Left lung (tissue), 14 donors: ENCODE measurements at places on chromosomes 16 and 17.

DNA sequence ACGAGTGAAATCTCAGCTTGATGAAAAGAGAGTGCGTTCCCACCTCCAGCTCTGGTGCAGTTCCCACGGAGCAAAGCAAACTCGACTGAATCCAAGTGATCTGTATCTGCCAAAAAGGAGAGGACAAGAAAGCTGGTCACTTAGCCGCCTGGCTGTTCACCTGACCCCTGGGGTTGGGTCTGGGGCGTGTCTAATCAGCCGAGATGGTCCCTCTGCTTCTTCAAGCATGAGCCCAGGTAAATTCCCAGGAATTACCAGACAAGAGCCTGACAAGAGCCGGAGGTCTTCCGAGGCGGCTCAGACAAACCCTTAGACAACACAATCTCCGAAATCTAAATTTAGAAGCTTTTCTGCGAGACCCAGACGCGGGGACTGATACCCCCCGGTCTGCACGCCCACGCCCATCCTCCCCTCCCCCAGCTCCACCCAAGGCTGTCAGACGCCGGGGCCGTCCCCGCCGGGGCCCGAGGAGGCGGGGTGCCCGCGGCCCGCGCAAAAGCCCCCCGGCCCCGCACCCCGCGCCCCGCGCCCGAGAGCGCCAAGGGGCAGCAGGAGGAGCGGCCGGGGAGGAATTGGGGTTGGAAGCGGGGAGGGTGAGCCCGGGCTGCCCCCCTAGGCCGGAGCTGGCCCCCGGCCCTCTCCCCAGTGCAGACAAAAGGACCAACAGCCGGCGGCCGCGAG is 674 bp downstream of the ZNF821 start:
- H3K4me3 ChIP-seq = peak overlapping the region; percentile 91
- no peaks in the 10 kb centered on the region for H3K27me3 ChIP-seq
- peak overlapping the region; percentile 92 for H3K27ac ChIP-seq

DNA sequence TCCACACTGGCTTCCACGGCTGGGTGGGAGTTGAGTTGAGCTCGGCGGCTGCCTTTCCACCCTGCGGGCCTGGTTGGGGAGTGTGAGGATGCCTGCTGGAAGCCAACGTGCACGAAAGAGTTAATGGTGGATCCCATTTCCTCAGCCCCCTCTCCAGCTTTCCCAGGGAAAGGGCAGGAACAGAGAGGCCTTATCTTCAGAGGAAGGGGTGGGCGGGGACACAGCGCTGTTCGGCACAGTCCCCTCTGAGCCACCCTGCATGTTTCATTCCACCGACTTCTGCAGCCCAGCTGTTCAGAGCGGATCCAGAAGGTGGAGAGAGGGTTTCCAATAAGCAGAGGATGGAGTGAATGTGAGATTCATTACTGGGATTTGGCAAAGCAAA is 295.3 kb downstream of the SEC14L1 start:
- H3K4me3 ChIP-seq = no peak overlapping the region
- no peaks in the 10 kb centered on the region for H3K27me3 ChIP-seq
- no peak for DNase-seq
- no peak overlapping the region for H3K27ac ChIP-seq
- H3K4me1 ChIP-seq = peaks cover 88% of the 10 kb centered on the region
- peaks cover 8% of the 10 kb centered on the region for H3K36me3 ChIP-seq

- no peak overlapping the region for H3K27ac ChIP-seq
- no peaks in the 10 kb centered on the region for H3K36me3 ChIP-seq
- H3K4me3 ChIP-seq = no peak overlapping the region
- H3K4me1 ChIP-seq = peaks cover 32% of the 10 kb centered on the region
These were observed 6.2 kb upstream of the NOTUM start for GRCh38 chr17:81967244-81967532.

- no peak overlapping the region for H3K4me3 ChIP-seq
- no peak overlapping the region for H3K27ac ChIP-seq
- H3K4me1 ChIP-seq = peaks cover 54% of the 10 kb centered on the region
- H3K27me3 ChIP-seq = no peaks in the 10 kb centered on the region
These were observed 2.6 kb downstream of the JMJD6 start for GRCh38 chr17:76723812-76724211.

- H3K27me3 ChIP-seq = no peaks in the 10 kb centered on the region
- DNase-seq = no peak
- H3K4me1 ChIP-seq = peaks cover 5% of the 10 kb centered on the region
These were observed 23.9 kb downstream of the TMEM11 start for GRCh38 chr17:21190078-21190477.

DNA sequence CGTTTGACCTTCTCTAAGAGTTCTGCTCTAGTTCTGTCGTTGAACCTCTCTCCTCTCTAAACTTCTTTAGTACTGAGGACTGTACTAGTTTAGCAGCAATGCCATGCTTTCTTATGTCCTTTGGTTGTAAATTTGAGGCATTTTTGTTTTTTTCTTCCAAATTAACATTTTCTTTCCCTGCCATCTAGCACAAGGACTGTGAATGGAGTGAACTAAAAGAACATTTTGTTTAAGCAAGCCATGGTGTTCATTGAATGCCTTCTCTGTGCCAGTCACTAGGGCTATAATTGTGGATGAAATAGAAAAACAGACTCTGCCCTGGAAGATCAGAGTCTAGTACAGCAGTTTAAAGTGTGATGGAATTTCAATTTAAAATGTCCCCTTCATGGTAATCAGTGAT is 137.9 kb downstream of the FTO start:
- H3K4me3 ChIP-seq = no peak overlapping the region
- no peaks in the 10 kb centered on the region for H3K4me1 ChIP-seq
- no peak for DNase-seq
- H3K27me3 ChIP-seq = no peaks in the 10 kb centered on the region
- no peaks in the 10 kb centered on the region for H3K36me3 ChIP-seq

GRCh38 chr16:57091200-57091974 is 996 bp upstream of the CPNE2 start:
- H3K4me1 ChIP-seq = peaks cover 4% of the 10 kb centered on the region
- DNase-seq = peak; percentile 37
- H3K36me3 ChIP-seq = no peaks in the 10 kb centered on the region
- peak overlapping the region; percentile 82 for H3K4me3 ChIP-seq

DNA sequence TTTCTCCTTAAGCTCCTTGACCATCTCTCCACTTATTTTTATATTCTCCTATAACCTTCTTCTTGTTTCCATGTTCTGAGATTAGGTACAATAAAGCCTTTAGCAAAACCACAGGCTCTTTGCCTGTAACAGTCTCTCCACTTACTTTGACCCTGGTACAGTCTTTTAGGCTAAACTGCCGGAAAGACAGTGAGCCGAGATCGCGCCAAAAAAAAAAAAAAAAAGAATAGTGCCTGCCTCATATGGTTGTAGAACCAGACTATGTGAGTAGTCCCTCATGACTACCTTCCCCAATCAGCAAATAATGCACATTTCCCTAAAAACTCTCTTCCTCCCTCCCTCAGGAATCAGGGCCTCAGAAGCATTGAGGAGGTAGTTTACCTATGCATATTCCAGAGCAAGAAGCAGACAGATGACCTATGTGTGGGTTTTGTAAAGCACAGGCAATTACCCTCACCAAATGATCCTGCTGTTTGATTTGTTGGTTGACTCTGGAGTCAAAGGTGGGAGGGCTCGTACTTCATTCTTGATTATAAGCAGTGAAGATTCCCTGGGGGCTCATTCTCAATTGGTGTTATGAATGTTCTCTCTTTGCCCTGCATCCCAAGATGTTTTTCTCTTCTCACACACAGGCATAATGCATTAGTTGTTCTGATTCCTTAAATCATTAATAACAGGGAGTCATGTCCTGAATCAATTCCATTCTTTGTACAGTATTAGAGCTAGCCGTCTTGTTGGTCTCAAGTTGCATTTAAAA is 8.9 kb upstream of the NME1 start:
- no peak overlapping the region for H3K27ac ChIP-seq
- no peaks in the 10 kb centered on the region for H3K27me3 ChIP-seq
- H3K4me1 ChIP-seq = no peaks in the 10 kb centered on the region
- H3K36me3 ChIP-seq = no peaks in the 10 kb centered on the region

GRCh38 chr17:35545150-35545549 is 7.7 kb upstream of the SLFN12L start:
- H3K4me1 ChIP-seq = peaks cover 4% of the 10 kb centered on the region
- no peak overlapping the region for H3K4me3 ChIP-seq
- H3K27ac ChIP-seq = no peak overlapping the region
- no peaks in the 10 kb centered on the region for H3K27me3 ChIP-seq
- DNase-seq = no peak
- H3K36me3 ChIP-seq = no peaks in the 10 kb centered on the region

- H3K4me3 ChIP-seq = no peak overlapping the region
- DNase-seq = no peak
- no peaks in the 10 kb centered on the region for H3K27me3 ChIP-seq
- H3K4me1 ChIP-seq = no peaks in the 10 kb centered on the region
These were observed 536.4 kb downstream of the WWOX start for GRCh38 chr16:78635807-78636206.

DNA sequence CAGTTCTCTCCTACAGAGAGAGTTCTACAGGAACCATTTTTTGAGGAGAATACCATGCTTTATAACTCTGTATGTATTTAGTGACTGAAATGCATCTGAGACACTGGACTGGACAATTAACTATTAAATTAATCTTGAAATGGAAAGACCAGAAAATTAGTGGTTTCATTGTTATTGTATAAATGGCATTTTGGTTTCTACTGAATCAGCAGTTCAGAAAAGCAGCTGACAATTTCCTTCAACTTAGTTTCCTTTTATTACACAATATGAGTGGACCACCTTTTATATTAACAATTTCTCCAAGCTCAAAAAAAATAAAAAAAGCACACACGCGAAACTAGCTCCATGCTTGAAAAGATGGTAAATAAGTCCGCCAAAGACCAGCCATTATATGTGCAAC is 66.1 kb upstream of the SLC12A3 start:
- H3K4me1 ChIP-seq = no peaks in the 10 kb centered on the region
- DNase-seq = no peak
- H3K36me3 ChIP-seq = no peaks in the 10 kb centered on the region
- H3K27me3 ChIP-seq = no peaks in the 10 kb centered on the region

DNA sequence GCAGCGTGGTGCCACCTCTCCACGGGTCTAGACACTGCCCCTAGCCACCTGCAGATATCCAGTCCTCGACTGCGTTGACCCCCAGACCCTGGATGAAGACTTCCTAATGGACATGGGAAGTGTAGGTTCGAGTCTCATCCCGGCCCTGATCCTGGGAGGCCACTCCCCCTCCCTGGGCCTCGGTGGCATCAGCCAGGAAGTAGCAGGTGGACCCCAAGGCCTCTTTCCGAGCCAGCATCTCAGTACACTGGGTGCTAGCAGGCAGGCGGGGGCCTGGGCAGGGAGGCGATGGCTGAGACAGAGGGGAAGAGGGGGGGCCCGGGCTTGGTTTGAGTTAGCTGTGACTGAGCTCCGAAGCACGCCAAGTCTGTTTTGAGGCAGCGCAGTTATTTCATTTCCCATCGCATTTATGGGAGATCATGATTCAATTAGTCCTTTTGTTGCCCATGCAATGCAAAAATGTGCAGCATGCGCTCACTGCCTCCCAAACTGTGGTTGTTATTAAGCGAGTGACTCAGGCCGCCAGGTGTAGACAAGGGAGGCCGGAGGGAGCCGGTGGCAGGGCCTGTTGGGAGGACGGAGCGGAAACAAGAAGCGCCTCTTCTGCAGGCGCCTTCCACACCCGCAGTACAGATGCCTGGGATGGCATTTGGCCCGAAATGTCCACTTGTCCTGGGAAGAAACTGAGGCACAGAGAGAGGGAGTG is 25.3 kb upstream of the ZNF469 start:
- peak; percentile 75 for DNase-seq
- H3K4me3 ChIP-seq = no peak overlapping the region
- H3K27me3 ChIP-seq = peaks cover 15% of the 10 kb centered on the region
- no peaks in the 10 kb centered on the region for H3K36me3 ChIP-seq
- no peaks in the 10 kb centered on the region for H3K4me1 ChIP-seq

- H3K36me3 ChIP-seq = no peaks in the 10 kb centered on the region
- DNase-seq = no peak
- no peaks in the 10 kb centered on the region for H3K4me1 ChIP-seq
- no peak overlapping the region for H3K4me3 ChIP-seq
These were observed 13.2 kb downstream of the NOB1 start for GRCh38 chr16:69741519-69741918.

GRCh38 chr17:73623818-73624217 is 20.4 kb downstream of the SDK2 start:
- no peak overlapping the region for H3K4me3 ChIP-seq

GRCh38 chr17:76742958-76743357 is 5.0 kb downstream of the MFSD11 start:
- no peaks in the 10 kb centered on the region for H3K36me3 ChIP-seq
- H3K27me3 ChIP-seq = no peaks in the 10 kb centered on the region
- peaks cover 8% of the 10 kb centered on the region for H3K4me1 ChIP-seq
- no peak overlapping the region for H3K27ac ChIP-seq
- H3K4me3 ChIP-seq = no peak overlapping the region
- no peak for DNase-seq

DNA sequence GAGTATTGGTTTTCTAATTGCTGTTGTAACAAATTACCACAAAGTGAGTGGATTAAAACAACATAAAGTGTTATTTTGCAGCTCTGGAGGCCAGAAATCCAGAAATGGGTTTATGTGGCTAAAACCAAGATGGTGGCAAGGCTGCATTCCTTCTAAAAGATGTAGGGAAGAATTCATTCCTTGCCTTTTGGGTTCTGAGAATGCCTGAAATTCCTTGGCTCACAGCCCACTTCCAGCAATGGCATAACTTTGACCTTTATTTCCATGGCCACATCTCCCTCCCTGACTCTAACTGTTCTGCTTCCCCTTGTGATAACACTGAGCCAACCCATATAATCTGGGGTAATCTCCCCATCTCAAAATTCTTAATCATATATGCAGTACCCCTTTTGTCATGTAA is 269.6 kb upstream of the RPL38 start:
- H3K4me1 ChIP-seq = no peaks in the 10 kb centered on the region
- H3K27me3 ChIP-seq = peaks cover 8% of the 10 kb centered on the region
- no peak overlapping the region for H3K27ac ChIP-seq
- no peak overlapping the region for H3K4me3 ChIP-seq

GRCh38 chr17:32226886-32227285 is 38.7 kb upstream of the RHBDL3 start:
- no peaks in the 10 kb centered on the region for H3K4me1 ChIP-seq
- H3K36me3 ChIP-seq = no peaks in the 10 kb centered on the region

- H3K36me3 ChIP-seq = peaks cover 39% of the 10 kb centered on the region
- H3K27ac ChIP-seq = peak overlapping the region; percentile 83
- H3K27me3 ChIP-seq = no peaks in the 10 kb centered on the region
These were observed 667 bp downstream of the OGFOD1 start for GRCh38 chr16:56451753-56452689.
